Skeletal muscle cell (primary cell): ENCODE measurements at places on chromosomes 12 and 14.

DNA sequence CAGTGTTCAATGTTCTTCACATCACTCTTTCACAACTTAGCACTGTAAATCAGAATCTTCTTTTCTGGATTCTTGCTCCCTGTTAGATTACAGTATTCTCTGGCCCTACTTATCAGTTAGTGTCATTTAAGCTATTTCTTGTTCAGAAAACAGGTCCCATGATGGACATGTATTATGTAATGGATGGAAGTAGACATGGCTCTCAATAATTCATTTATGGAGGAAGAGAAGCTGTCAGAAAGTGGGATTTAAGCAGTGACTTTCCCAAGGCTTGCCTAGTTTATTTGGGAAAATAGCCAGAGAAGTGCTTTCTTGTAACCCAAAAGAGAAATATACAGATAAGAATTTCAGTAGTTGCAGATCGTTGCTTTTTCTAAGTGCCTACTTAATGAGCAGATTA lies 1.6 kb downstream of the ERC1 start:
- DNase-seq = no peak

GRCh38 chr14:52531481-52531880 lies 20.8 kb downstream of the TXNDC16 start:
- no peak for DNase-seq

- DNase-seq = no peak
Measured at GRCh38 chr14:75452324-75452723, 24.5 kb downstream of the JDP2 start.

DNA sequence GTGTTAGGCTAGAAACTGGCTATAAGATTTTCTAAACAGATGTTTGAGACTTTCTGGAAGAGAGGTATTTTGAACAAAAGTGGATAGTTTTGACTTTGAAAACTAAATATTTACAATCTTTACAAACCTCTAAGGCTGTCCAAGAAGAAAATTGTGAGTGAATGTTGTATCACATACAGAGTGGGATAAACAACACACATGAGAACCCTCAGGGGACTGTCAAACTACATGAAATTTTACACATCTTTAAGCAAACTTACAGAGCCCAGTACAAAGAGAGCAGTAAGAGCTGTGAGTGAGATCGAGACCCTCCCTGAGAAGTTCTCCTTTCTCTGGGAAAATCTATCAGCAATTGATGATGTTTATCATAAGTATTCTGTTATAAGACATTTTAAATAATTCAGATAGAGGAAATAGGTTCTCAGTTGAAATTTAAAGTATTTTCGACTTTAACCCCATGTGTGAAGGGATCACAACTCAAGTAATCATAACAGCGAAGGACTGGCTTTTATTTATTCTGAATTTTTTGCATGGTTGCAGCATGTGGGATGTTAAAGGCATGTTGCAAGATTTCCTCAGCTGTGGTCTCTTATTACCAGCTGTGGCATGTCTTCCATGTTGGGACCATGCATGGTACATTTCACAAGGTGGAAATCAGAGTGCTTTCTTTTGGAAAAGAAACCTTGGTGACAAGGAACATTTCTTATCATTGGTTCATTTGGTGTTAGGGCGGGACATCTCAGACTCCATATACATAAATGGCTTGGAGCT lies 264.0 kb upstream of the PRICKLE1 start:
- no peak for DNase-seq

GRCh38 chr12:61998791-61999190 lies 261.4 kb upstream of the USP15 start:
- DNase-seq = no peak

GRCh38 chr14:97264516-97265230 lies 467.5 kb downstream of the VRK1 start:
- DNase-seq = no peak

DNA sequence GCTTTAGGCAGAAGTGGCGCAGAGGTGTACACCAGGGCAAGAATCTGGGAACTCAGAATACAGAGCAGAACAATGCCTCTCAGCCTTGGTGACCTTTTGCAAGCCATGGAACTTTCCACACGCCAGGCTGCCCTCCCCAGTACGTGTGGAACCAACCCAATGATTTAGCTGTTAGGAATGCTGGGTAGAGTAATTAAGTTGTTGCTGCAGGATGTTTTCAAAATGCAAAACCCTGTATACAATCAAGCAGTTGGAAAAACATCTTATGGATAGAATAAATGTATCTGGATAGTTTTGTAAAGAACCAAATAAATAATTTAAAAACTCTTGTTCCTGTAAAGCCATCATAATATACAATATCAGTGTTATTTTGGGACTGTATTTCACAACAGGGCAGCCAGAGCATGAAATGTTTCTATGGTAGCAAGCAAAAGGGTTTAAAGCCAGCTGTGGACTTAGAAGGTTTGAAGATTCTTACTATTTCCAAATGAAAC lies 19.4 kb downstream of the PPP1R36 start:
- DNase-seq = peak; percentile 36

- no peak for DNase-seq
Measured at GRCh38 chr14:104873380-104874055, 8.4 kb downstream of the CEP170B start.

- DNase-seq = no peak
Measured at GRCh38 chr12:99627459-99627858, 20.1 kb upstream of the GARIN6 start.

- no peak for DNase-seq
Measured at GRCh38 chr12:94180558-94181296, 32.4 kb downstream of the PLXNC1 start.

- DNase-seq = no peak
Measured at GRCh38 chr12:34392741-34393085, 370.4 kb downstream of the ALG10 start.

- peak; percentile 99 for DNase-seq
Measured at GRCh38 chr12:88299567-88300101, 157.5 kb downstream of the TMTC3 start.

- no peak for DNase-seq
Measured at GRCh38 chr14:90060965-90061684, 669 bp upstream of the KCNK13 start.

DNA sequence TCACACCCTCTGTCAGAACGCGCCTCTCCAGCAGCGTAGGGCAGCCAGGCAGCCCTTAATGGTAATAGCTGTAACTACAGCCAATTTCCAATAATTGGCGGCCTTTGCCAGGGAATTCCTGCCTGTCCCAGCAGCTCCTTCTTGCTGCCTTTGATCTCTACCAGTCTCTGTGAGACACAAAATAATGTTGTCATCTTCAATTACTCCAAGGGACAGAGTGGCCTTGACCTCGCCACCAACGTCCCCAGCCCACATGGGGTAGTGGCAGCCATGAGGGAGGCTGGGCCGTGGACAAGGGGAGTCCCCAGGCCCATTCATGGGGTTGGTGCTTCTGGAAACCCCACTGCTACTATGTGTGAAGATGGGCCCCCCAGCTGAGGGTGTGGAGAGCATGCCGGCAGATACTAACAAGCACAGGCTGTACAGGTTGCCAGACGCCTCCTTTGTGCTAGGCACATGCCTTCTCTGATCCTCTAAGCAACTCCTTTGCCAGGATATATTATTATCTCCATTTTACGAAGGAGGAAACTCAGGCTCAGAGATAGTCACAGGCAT lies 17.4 kb upstream of the CLMN start:
- DNase-seq = no peak

DNA sequence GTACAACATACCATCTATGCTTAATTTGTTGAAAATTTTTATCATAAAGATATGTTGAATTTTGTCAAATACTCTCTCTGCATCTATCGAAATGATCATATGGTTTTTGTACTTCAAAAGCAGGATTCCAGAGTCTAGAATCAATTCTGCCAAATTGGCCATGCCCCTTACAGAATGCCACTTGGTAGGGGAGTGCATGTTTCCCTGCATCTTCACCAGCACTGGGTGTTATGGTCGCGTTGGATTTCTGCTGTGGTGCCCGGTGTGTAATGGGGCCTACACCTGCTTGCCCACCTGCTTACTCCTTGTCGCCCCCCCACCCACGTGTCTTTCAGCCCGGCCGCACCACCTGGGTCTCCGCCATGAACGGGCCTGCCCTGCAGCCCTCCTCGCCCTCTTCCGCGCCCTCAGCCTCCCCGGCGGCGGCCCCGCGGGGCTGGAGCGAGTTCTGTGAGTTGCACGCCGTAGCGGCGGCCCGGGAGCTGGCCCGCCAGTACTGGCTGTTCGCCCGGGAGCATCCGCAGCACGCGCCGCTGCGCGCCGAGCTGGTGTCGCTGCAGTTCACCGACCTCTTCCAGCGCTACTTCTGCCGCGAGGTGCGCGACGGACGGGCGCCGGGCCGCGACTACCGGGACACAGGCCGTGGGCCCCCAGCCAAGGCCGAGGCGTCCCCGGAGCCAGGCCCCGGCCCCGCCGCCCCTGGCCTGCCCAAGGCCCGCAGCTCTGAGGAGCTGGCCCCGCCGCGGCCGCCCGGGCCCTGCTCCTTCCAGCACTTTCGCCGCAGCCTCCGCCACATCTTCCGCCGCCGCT lies 12.3 kb downstream of the SH2B3 start:
- no peak for DNase-seq

- no peak for DNase-seq
Measured at GRCh38 chr12:85152311-85152729, 116.2 kb downstream of the LRRIQ1 start.

DNA sequence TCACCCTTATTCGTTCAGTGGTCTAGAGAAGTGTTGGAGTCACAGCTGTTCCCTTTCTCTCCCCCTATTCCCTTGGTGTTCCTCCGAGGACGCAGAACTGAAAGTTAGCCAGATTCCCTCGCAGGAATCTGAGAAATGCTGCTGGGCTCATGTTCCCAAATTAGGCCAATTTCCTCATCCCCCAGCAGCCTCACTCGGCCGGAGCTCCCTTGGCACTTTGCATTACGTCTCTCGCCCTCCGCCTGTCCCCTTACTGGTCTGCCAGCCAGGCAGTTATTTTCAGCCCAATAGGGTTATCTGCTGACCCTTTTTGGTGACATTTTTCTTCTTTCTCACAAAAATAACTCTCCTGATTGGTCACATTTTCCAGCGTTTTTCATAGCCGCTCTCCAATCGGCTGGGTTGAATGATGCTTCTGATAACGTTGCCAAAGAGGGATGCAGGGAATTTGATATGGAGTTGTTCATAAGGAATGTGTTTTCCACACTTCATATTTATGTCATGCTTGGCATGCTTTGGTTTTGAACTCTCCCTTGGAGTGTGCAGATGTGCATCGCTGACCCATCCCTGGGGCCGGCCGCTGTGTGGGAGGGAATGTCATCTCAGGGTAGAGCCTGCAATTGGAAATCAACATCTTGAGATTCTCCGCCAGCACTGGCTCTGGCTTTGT lies 9.9 kb downstream of the IFT43 start:
- peak; percentile 49 for DNase-seq

GRCh38 chr14:100017553-100017952 lies 47.7 kb upstream of the EVL start:
- DNase-seq = no peak

DNA sequence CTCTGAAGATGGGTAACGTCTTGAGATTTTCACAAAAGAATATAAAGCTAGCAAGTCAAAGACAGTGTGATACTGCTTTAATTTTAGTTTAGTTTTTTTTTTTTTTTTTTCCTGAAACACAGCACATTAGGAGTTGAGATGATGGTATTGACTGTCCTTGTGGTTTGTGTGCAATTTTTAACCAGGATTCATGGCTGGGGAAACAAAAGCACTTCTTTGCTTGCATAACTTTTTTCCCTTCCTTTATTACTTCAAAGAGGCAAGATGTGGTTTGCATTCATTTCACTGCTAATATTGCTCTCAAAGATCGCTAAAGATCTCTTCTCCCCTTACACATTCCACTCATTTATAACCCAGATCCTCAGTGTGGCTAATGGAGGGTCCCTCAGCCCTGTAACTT lies 157.1 kb upstream of the PZP start:
- DNase-seq = no peak

DNA sequence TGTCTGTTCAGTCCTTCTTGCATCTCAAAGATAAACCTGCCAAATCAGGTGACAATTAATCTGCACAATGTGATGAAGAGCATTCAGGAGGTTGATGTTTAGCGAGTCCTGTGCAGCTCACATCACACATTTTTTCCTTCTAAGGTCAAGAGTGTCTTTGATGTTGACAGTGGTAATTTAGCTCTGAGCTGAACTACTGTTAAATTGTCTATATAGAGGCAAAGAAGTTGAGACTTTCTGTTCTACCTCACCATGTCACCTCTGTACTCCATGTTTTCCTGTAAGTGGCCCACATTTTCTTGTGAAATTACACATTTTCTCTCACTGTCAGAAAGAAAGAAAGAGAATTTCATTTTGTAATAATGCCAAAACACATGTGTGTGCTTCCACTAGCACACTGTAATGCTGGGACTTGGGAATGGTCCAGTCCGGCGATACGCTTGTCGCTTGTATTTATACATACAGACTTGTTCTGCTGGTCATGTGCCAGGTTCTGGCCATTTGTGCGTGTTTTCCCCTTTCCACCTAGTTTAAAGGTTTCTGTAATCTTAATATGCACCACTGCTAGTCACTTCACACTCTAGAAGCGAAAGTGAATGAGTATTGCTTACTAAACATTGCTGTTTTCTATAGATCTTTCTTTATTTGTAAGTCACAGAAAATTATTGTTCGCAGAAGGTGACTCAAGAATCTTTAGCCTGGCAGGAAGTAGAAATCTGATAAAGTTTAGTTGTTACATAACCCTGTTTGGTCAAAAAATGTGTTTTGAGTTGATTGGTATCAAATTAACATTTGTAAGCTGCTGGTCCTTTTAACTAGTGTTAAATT lies 328.9 kb downstream of the TMTC2 start:
- DNase-seq = no peak

DNA sequence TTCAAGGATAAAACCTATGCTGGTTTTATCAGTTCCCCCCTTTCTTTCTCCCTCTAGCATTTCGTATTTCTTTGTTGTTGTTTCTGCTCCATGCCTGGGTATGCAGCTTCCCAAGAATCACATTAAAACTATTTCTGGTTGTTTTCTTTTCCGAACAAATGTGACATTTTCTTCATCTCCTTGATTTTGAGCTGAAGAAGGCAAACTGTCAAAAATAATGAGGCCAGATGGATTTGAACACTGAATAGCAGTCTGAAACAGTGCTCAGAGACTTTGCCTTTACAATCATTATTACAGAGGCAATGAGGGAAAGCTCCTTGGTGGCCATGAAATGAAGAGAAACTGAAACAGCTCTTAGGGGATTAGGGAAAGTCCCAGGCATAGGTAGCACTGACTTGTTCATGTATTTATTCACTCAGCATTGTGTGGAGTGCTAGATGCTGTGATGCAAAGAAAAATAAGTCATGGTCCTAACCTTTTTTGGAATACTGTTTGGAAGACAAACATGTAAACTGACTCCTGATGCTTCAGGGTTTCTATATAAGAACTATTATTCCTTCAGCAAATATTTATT lies 319.5 kb downstream of the FUT8 start:
- DNase-seq = no peak

GRCh38 chr12:110024051-110024450 lies 24.3 kb downstream of the C12orf76 start:
- no peak for DNase-seq

GRCh38 chr12:43556057-43556456 lies 4.1 kb upstream of the ADAMTS20 start:
- no peak for DNase-seq

DNA sequence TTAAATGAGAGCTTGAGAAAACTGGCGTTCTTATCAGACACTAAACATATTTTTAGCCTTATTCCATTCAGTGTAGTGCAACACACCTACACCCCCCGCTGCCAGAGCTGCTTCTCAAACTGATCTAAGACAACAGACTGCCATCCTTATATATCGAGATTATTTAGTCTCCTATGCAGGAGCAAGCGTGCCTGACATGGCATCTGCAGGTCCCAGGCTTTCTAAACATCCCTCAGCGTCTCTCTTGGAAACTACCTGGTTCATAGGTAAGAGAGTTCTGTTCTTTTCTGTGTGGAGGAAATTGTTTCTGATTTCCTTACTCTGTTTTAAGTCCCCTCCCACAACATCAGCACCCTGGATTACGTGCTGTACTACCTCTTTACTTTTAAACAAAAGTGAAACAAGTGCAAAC lies 117.1 kb upstream of the PTPRB start:
- no peak for DNase-seq
